ENCODE measurements at places on chromosomes 1 and 21. TPM values are rescaled to one million over a fixed set of nuclear protein-coding genes. Genes with fewer than 3 reads are reported as not detected.

Gene GPR3
- not detected for polyA plus RNA-seq

Gene LRRN2
- not detected for polyA plus RNA-seq

Gene RNF2
- 5.8 TPM for polyA plus RNA-seq

Gene OR10J1
- not detected for polyA plus RNA-seq

Gene CAMK1G
- not detected for polyA plus RNA-seq

Gene TMPRSS15
- not detected for polyA plus RNA-seq

Gene SPATA6
- polyA plus RNA-seq = 3.2 TPM

Gene HEYL
- polyA plus RNA-seq = 1.0 TPM

Measured in stomach (tissue), 19 donors.